Fibroblast of gingiva (primary cell): ENCODE measurements at places on chromosomes 6 and 20.

- DNase-seq = no peak
Observed at GRCh38 chr6:51812231-51812630, 275.2 kb downstream of the PKHD1 start.

- DNase-seq = no peak
Observed at GRCh38 chr6:41561931-41562911, 16.0 kb downstream of the FOXP4 start.

GRCh38 chr6:101212640-101213039, 180.9 kb upstream of the GRIK2 start:
- no peak for DNase-seq

GRCh38 chr6:56647172-56647762, 4.6 kb upstream of the DST start:
- DNase-seq = no peak

- no peak for DNase-seq
Observed at GRCh38 chr6:129472239-129472638, 237.7 kb downstream of the ARHGAP18 start.

DNA sequence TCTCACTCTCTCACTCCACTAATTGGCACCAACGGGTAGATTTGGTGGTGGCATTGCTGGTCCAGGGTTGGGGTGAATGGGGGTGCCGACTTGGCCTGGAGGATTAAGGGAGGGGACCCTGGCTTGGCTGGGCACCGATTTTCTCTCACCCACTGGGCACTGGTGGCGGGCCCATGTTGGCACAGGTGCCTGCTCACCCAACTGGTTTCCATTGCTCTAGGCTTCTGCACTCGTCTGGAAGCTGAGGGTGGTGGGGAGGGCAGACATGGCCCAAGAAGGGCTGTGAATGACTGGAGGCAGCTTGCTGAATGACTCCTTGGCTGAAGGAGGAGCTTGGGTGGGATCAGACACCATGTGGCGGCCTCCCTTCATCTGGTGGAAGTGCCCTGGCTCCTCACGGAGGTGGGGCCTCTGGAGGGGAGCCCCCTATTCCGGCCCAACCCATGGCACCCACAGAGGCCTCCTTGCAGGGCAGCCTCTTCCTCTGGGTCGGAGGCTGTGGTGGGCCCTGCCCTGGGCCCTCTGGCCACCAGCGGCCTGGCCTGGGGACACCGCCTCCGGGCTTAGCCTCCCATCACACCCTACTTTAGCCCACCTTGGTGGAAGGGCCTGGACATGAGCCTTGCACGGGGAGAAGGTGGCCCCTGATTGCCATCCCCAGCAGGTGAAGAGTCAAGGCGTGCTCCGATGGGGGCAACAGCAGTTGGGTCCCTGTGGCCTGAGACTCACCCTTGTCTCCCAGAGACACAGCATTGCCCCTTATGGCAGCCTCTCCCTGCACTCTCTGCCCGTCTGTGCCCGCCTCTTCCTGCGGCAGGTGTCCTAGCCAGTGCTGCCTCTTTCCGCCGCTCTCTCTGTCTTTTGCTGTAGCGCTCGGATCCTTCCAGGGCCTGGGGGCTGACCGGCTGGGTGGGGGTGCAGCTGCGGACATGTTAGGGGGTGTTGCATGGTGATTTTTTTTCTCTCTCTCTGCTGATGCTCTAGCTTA, 11.2 kb downstream of the VEGFA start:
- DNase-seq = no peak
